ENCODE measurements at places on chromosomes 3 and 15.
A peak's percentile ranks its signal among the peaks of the same experiment; 100 is the strongest.

DNA sequence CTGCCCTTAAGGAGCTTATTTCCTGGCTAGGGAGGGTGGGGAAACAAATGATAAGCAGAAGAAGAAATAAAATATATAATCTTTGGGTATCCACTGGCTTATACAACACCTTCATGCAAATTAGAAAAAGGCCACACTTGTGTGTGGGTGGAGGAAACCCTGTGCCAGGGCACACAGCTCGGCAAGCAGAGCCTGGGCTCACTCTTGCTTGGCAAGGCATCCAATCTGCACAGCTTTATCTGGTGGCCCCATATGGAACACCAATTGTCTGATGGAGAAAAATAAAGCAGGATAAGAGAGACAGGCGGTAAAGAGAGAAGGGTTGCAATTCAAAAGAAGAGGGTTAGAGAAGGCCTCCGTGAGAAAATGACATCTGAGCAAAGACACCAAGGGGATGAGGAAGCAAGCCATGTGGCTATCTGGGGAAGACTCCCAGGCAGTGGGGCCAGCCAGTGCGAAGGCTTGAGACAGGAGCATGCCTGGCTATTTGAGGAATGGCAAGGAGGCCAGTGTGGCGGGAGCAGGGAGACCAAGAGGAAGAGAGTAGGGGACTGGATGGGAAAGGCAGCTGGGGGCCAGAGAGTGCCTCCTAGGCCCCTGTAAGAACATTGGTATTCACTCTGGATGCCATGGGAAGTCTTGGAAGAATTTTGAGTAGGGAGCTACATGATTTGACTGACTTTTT is 22.5 kb upstream of the VPS8 start:
- no peak for DNase-seq

DNA sequence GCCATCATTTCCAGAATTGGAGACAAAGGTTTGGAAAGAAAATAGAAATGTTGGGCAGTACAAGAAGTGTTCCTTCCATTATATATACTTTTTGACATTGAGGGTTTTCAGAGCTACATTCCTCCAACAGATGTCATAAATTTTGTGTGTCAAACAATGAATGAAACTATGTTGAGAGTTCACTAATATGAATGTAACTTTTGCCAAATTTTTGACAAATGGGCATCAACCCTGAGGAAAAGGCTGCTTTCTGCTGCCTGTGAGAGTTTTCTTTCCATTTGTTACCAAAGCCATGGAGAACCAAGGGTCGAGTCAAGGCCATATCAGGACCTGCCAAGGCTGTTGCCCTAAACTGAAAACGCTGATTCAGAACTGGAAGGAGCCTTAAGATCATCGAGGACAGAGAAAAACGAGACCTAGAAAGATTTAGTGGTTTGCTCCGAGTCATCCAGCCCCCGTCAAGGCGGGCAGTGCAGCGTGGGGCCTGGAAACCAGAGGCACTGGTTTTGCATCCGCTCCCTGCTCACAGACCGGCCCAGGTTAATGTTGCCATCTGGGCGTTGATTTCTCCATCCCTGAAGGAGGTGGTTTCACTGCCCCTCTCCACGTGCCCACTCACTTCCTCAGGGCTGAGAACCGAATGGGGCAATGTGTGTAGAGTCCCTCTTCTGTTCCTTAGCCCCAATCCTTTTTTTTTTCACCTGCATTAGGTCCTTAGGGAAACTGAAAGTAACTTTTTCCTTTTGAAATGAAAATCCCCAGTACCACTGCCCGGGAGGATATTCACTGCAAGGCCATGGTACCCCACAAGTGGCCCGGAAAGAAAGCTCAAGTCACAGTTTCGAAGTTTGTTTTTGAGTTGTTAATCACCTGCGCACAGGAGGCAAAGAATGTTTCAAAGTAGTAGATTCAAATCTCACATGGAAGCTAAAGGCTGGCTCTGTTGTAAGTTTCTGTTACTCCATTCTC is 32.8 kb downstream of the TPM1 start:
- DNase-seq, result no peak

DNA sequence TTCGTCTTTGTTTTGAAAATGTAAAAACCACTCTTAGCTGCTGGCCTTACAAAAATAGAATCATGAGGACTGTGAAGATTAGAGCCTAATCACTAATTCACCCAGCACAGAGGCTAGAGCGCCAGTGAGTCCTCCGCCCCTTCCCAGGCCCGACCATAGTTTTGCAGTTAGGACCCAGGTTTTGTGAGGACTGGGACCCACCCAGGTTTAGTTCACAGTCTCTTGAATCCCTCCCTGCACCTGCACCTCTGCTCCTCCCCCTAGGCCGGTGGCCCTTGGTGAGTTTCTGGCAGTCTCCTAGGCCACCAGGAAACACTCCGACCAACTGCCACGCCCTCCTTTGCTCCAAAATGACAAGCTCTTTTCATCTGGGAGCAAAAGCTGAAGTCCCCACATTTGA is 136.0 kb upstream of the CCDC54 start:
- peak; percentile 58 for DNase-seq

DNA sequence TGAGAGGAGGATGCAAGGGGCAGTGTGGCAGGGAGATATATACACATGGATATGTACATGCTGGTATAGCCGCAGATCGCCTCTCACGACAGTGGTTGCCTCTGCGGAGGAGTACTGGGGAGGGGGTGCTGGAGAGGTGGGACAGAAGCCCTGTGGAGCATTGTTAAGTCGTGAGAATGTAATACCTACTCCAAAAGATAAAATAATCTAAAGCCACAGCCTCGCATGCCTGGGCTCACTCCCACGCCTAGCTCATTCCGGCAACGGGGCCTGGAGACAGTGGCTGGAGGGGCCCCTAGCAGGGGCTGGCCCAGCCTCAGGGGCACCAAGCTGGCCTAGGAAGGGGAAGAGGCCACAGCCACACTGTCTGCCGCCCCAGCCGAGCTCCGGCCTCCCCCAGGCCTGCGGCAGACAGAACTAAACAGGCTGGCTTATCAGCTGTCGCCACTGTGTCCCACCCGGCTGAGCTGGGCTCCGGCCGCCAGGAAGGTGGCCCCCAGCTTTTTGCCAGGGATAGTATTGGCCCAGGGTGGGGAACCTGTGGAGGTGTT is 65.1 kb upstream of the LCTL start:
- no peak for DNase-seq

DNA sequence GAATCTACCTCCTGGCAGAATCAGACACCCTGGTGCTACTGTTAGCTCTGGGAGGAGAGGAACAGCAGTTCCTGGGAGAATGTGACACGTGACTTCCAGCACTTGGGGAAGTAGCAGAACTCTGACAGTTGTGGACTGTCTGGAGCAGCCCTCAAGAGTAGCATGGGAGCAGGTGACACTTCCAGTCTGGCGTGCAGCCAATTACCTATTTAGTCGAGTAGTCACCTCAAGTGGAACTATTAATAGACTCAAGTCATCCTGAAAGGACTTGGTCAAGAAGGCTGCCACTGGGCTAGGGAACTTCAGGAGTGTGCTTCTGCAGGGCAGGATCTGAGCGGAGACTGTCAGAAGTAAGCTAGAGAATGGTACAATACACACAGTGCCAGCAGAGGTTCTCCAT is 62.3 kb downstream of the MTHFS start:
- DNase-seq, result no peak

- DNase-seq, result peak; percentile 24
Observed at GRCh38 chr15:89673165-89673512, 6.0 kb downstream of the PLIN1 start.

DNA sequence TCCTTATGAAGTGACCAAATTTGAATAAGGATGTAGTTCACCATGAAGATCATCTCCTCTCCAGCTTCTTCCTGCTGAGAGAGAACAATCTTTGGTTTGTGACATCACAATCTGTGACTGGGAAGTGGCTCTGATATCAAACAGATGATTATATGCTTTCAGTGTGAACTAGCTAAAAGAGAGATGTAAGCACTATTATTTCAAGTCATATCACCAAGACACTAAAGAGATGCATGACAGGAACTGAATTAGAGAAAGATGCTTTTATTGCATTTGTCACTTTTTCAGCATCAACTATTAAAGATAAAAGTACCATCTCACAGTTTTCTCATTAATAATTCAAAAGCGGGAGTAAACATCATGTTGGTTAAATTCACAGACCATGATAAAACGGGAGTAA is 3.5 kb downstream of the CHRM5 start:
- no peak for DNase-seq

DNA sequence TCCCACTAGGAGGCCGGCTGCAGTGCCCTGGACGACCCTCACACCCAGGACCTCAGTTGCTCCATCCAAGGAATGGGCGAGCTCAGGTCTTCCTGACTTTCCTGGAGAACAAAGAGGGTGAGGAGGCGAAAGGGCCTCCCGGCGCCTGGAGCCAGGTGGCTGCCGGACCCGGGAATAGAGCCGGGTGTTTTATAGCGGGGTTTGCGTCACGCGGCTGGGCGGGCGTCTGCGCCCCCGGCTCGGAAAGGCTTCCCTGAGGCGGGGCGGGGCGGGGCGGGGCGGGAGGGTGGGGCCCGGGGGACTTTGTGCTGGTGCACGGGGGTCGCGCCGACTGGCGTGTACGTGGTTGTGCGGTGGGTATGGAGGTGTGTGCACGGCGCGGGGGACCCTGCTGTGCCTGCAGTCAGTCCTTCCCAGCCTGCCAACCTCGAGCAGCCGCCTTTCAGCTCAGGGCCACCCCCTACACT is 4.6 kb upstream of the PRKCD start:
- DNase-seq, result no peak

DNA sequence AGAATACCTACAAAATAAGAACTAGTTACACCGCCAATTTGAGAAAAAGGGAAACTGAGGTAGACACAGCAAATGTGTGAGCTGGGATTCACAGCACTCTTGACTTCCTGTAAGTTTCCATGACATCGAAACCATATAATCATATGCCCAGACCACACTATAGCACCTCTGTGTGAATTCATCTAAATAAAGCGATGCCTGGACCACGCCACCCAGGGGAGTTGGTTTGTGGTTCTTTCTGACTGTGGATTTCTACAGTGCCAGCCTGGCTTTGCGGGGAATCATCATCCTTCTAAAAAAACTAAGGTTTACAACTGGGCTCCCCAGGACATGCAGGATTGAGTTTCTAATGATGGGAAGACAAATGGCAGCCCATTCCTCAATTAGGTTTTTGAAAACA is 23.5 kb upstream of the CA12 start:
- no peak for DNase-seq

DNA sequence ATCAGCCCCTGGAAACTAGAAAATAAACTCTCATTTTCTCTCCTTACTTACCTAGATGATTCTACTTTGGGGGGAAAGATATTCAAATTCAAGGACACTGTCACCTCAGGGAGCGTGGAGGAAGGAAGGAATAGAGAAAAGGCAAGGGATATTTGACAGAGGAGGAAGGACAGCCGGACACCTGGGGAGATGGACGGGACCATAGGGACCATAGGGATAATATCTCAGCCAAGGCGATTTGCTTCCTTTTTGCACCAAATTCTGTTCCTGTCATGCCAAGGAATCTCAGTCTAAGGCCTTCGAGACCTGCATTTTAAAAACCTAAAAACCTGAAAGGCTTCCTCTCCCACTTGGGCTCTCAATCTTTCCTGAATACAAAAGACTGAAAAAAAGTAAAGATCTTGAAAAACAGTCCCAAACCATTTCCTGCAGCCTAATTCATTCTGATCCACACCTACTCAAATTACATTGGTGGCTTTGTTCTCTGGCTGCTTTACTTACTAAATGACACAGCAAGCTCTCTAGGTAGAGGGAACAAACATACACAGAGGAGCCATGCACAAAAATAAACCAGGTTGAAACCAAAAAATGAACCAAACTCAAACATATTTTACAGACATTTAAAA is 73.9 kb upstream of the SLC24A5 start:
- no peak for DNase-seq

- DNase-seq, result no peak
Observed at GRCh38 chr15:54659646-54660045, 537.1 kb downstream of the RSL24D1 start.

DNA sequence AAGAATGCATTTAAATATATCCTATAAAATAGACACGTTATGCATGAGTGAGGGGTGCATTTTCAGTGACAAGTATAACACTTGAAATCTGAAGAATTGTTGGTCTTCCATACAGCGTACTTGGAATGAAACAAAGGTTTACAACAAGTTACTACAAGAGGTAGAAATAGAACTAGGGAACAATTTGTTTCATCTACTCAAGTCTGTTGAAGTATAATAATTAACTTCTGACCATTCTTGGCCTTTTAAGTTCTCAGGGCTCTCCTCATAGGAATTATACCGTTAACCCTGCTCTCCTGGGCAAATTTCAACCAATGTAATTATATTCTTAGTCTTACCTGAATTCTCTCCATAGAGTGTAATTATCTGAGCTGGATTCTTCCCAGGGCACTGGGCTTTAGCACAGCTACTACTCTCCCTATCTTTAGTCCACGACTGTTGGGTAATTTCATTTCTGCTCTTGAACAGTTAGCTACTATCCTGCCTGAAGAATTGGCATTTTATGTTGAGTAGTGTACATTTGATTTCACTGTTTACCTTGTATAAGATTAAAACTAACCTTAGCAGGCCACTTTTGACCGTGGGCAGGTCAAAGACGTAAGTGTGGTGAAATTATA is 100.6 kb downstream of the UBE2E2 start:
- no peak for DNase-seq

DNA sequence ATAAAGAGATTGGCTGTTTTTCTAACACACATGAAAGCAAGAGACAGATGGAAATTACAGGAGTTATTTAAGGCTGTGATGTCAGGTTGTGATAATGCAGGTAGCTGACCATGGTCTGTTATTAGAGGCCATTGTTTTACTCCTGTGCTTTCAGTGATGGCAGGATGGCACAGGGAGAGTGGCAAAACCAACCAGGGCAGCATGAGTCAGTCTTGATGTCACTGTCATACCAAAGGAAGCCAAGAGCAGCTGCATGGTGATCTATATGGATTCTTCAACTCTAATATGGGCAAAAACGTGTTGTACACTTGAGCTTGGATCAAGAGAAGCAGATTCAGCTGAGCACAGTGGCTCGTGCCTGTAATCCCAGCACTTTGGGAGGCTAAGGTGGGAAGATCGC is 91.8 kb upstream of the LMOD3 start:
- DNase-seq, result no peak

DNA sequence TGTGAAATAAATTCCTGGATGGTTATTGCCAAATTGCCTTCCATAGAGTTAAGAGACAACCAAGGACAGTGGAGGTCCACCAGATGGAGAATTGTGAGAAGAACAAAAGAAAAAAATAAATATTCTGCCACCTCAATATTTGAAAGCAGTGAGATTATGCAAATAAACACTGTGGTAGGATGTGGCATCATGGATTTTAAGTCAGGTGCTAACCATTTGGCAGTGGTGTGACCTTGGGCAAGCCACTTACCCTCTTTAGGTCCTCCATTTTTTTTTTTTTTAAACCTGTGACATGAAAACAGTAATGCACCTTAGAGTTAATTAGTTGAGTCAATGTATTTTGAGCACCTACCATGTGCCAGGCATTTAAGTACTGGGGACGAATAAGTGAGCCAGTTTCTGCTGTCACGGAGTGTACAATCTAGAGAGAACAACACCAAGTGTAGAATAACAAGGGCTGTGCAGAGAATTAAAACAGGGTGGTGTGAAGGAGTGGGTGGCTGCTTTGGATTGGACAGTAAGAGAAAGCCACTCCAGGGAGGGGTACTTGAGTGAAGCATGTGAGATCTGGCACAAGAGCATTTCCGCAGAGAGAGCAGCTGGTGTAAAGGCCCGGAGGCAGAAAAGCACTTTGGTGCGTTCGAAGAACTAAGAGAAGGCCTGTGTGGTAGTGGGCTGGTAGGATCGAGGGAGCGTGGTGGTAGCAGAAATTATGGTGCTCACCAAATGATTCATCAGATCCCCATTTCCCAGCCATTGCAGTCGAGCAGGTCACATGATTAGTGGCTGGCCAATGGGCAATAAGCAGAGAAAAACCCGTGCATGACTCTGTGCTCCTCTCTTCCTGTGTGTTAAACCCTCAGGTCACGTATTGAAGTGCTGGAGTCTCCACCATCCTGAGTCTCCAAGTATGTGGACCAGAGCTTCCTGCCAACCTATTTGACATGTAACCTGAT is 39.2 kb downstream of the CCK start:
- peak; percentile 36 for DNase-seq
